Stimulated activated CD8-positive, alpha-beta memory T cell treated with anti-CD3 and anti-CD28 coated beads, Interleukin-4, amount 100 ng/mL, for 48 hours (primary cell): ENCODE measurements at places on chromosomes 13 and 19.

- DNase-seq = no peak
These were observed 44.7 kb upstream of the SIAH3 start for GRCh38 chr13:45896285-45896684.

GRCh38 chr13:85333506-85334020, 465.7 kb downstream of the SLITRK6 start:
- no peak for DNase-seq

DNA sequence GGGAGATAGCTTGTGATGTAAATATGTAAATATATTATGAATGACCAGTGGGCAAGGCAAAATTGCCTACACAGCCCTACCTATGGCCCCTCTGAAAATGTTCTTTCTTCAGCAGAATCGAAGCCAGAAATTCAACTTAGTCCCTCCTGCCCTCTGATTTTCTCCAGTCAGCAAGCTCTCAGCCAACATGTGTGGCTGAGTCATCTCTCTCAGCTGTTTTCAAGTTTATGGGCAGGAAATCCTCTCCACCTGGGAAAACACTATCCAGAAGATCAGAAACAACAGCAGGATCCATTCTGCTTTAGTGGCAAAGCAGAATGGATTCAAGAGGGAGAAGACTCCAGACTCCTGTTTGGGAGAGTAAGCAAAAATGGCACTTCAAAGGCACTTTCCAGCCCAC, 8.9 kb upstream of the ZNF527 start:
- DNase-seq = no peak

DNA sequence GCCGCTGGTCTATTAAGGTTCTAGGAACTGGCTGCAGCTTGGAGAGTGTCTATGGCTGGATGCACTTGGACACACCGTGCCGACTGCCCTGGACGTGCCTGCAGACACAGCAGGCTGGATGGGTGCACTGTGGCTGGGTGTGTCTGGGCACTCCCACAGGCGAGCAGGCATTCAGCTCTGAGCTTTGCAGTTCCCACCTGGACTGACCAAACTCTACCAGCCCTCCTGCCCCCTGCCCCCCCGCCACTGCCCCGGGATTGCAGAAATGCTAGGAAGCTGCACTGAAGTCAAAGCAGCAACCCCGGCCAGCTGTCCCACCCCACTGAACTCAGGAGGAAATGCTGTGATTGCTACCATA, 7.0 kb upstream of the LRP3 start:
- no peak for DNase-seq

DNA sequence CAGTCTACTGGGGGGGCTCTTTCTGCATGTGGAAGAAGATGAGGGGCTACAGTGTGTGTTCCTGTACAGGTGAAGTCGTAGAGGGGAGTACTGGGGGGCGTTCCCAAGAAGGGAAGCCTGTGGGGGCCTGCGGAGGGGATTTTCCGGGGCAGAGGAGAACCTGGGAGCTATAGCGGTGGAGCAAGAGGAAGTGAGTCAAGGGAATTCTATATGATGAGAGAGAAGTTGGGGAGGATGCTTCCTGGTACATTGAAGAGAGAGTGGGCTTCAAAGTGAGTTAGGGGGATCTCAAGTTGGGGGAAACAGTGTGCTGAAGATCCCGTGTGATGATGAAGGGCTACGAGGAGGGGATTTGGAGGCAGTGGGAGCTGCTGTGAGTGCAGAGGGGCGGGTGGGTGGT, 1.9 kb upstream of the CACNG8 start:
- DNase-seq = no peak
